ENCODE measurements at places on chromosomes 3 and 15.

DNA sequence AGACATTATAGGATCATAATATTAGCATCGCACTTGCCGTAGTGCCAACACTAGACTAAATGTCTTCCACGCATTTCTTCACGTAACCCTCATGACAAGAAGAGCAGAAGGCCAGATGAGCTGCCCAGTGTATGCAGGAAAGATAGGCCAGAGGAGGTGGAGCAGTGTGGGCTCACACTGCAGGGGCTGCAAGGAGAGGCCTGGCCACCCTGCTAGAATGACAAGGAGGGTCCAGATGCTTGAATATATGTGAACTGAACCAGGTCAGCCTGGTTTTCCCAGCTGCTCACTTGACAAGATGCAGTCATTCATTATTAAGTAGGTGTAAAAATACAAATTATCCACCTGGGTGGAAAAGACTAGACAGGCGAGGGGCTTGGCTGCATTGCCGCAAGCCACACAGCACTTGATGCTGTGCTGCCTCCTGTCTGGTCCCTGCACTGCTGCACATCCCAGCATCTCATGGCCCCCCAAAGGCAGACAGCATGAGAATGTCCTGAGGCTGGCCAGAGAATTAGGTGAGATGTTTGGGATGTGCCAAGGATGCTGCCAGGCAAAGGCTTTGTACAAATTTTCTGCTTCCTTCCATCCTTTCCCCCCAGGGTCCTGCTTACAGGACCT lies 115.2 kb downstream of the NTRK3 start:
- no peak for DNase-seq

DNA sequence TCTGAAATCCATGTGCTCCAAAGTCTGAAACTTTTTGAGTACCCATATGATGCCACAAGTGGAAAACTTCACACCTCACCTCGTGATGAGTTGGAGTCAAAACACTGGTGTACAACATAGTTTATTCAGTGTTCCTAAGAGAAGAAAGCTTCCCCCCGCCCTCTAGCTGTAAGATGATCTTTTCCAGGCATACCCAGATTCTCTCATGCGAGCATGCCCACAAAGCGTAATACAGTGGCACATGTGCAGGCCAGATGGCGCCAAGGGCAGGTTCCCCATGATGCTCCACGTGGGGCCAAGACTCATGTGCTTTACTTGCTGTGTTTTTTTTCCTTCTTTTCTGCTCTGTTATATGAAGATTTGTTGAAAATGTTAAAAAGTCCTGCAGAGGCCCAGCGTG lies 104.9 kb upstream of the LRRFIP2 start:
- no peak for DNase-seq

- peak; percentile 77 for DNase-seq
Observed at GRCh38 chr3:45010811-45011333, 15.2 kb upstream of the CLEC3B start.

DNA sequence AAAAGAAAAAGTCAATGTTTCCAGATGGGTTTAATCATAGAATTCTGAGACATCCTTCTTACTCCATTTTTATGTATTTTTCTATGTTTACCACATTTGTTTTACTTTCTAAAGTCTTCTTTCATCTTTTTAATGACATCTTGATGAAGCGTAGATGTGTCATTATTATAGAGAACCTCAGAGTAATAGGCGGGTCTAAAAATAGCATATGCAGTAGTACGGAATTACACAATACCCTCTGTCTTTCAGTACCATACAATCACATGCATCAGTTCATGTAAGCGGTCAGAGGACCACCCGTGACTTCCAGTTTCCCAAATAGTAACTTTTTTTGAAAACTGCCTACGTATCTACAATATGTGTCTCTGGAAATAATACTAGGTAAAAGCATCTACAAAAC lies 224.0 kb downstream of the PLOD2 start:
- DNase-seq, result peak; percentile 18

GRCh38 chr15:28015855-28016254 lies 83.3 kb downstream of the OCA2 start:
- DNase-seq, result no peak

DNA sequence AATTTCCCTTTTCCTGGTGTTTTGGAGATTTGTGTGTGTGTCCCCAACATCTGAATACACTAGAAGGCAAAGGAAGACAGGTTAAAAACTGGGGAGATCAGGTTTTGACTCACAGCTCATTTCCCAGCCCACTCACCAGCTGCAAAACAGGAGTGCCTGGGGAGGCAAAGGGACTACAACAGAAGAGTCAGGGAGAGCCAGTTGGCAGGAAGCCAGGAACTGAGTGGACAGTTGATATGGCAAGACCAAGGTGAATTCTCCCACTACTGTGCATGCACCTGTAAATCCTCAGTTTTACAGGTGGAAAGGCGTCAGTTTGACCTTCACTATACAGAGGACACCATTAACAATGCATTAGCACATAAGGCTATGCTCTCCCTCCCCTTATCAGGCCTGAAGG lies 901.5 kb upstream of the SEMA6D start:
- no peak for DNase-seq

DNA sequence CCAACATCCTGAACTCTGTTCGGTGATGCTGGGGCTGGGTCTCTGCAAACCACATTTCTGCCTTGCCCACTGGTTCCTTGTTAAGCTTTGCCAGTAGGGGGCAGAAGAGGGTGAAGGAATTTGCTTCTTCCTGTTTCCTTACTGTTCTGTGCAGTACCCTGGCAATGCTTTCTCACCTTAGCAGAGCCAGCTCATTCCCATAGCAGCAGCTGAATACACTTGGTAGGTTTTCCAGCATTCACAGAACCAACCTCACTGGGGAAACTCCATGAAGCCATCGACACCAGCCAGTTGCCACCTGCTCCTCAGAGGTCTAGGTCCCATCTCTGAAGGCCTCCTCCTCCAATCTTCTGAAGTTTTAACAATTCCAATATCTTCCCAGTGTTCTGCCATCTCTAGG lies 308.4 kb downstream of the PDCD6IP start:
- DNase-seq, result peak; percentile 2

DNA sequence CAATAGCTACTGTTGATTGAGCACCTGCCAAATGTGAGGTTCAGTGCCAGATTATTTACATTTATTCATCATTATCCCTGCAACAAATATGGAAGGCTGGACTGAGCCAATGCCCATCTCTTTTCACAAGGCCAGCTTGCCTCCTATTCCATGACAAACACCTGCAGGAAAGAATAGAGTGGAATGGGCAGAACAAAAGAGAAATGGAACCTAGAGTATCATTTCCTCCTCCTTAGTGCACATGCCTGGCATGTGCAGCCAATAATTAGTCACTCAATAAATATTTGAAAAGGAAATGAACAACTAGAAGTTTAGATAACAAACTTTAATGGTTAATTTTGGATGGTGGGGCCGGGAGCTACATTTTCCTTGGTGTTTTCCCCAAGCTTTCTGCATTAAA lies 61.4 kb upstream of the MYRIP start:
- DNase-seq, result no peak

GRCh38 chr15:40694688-40695468 lies at the start of gene RAD51:
Gene RAD51 (plus strand): TSS chr15:40695174. CDS start chr15:40698759, 3,585 bp downstream.
- DNase-seq, result peak; percentile 95

- peak; percentile 40 for DNase-seq
Observed at GRCh38 chr3:115401298-115401697, 222.0 kb upstream of the GAP43 start.

- no peak for DNase-seq
Observed at GRCh38 chr3:166307756-166308350, 470.6 kb upstream of the BCHE start.

DNA sequence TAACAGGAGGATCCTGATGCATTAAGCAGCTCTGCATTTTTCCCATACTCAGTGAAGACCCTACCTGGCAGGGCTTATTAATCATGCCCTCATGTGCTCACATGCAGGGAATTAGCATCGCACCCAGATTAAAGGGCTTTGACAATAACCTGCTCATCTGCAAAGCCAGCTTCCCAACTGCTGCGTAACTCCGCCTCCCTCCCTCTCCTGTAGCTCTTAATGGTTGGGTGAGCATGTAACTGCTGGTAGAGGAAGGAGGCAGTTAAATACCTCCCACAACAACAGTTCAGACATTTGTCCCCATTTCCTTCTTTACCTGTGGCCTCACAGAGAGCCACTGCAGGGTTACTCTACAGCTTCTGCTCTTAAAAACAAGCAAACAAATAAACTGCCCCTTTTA lies 203.6 kb upstream of the WNT5A start:
- DNase-seq, result no peak

DNA sequence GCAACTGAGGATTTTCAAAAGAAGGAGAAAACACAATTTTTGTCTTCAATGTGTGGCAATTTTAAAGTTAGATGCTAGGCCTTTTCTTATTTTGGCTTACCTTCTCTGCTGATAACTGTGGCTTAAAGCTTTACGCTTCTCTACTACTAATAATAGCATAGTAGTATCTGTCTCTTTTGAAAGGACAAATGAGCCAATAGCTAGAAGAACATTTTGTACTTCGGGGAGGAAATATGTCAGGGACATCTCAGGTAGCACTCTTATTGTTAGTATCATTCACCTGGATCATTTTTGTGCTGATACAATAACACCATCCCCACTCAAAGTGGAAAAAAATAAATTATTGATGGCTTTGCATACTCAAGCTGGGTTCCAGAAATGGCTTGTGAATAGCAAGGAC lies 586.1 kb upstream of the TBL1XR1 start:
- no peak for DNase-seq

DNA sequence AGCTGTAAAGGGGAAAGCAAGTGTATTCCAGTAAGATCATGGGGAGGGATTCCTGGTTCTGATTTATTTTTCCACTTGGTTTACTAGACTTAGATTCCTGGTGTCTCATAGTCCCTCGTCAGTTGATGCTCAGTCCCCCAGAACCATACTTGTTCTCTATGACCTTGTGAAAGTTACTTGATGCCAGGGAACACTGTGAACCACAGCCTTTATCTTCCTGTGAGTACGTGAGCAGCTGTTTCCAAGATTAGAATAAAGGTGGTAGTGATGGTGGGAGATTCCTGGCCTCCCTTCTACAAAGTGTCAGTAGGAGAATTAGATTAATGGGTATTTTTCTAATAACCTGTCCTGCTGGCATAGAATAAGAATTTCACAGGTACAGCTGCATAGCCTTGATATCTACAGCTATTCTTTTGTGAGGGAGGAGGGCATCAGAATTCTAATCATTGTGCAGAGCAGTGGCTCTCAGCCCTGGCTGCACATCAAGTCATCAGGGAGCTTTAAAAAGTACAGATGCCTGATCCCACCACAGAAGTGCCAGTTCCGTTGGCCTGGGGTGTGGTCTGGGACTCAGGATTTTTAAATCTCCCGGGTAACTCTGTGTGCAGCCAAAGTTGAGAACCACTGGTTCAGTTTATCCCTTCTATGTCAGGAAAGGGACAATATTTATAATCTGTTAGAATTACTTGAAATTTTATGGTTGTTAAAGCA lies 20.0 kb downstream of the GPD1L start:
- no peak for DNase-seq

DNA sequence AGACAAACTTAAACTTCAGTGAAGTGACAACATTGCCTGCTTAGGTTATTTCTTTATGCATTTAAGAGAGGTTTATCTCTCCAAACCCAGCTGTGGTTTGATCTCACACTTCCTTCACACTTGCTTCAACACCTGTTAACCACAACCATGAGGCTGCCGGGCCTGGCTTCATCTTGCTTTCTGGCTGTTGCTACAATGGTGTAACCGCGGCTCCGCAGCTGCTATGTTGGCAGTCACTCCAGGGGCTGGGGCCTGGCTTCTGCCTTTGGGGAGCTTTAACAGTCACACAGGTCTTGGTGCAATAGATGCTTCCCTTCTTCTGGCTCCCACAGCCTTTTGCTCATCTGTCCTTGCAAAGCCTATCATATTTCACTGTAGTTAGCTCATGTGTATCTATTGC lies 72.9 kb upstream of the MNS1 start:
- no peak for DNase-seq

- DNase-seq, result no peak
Observed at GRCh38 chr3:100802126-100802525, 92.8 kb downstream of the TFG start.

GRCh38 chr3:115100806-115101205 lies 46.3 kb downstream of the ZBTB20 start:
- no peak for DNase-seq

DNA sequence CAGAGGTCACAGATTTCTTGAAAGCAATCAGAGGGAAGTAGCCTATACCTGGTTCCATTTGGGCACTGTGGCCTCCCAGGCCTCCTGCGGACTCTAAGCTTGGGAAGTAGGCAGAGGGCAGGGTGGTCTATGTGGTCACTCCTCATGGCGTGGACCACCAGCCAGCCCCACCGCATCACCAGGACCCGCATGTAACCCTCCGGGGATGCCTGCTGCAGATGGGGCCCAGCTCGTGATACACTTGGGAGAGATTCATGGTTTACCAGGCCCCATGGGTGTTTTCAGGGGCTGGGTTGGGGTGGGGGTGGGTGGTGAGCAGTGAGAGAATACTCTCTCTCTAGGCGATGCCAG lies 123.7 kb downstream of the ASB7 start:
- no peak for DNase-seq

DNA sequence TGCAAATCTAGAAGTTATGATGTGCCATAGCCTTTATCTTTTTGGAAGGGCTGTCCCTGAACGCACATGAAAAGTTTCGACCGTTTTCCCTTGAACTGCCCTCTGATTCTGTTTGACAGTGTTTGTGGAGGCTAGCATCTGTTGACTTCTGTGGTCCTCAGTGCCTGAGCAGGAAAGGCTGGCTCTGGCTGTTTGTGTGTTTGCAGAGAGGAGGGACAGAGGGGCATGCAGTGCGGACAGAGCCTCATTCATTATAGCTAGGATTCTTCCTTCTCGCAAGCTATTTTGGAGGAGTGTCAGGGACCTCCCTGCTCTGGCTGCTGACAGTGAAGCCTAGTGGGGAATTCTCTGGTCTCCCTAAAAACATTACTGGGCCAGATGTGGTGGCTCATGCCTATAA lies 64.5 kb downstream of the CDAN1 start:
- DNase-seq, result no peak

- peak; percentile 6 for DNase-seq
Observed at GRCh38 chr15:41695750-41696436, 35.7 kb downstream of the MGA start.

DNA sequence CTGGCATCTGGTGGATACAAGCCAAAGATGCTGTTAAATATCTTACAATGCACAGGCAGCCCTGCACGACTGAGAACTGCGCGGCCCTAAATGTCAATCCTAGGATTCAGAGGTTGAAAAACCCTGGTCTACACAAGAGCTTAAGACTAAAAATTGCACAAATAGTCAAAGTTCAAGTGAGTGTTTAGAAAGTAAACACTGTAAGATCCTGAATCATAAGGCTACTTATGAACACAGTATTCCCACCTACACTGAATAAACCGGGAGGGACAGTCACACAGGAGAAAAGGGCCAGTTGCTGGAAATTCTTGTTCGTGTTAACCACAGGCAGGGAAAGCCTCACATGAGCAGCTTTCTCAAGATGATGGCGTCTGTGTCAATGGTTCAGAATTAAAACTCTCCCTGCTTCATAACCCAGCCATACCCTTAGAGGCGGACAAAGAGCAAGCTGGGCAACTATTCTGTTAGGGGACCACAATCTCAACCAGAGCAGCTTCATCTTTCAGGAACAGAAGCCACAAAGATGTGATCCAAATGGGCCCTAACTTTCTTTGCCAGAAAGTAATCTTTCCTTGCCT lies 37.7 kb downstream of the LRIG1 start:
- DNase-seq, result no peak
